ENCODE measurements at places on chromosomes 7 and 10. TPM values are rescaled to one million over a fixed set of nuclear protein-coding genes. Genes with fewer than 3 reads are reported as not detected.

The AKR1D1 gene
- 0.31 TPM for total RNA-seq

GRCh38 chr7:38318241-38318640 is 44.8 kb upstream of the TARP start:
- DNase-seq: no peak
- no peaks in the 10 kb centered on the region for H3K36me3 ChIP-seq
- H3K27me3 ChIP-seq: no peaks in the 10 kb centered on the region
- H3K27ac ChIP-seq: no peak overlapping the region
- 0 out of 2 replicates have a peak, but pooled peaks cover 4% of the 10 kb centered on the region for H3K4me1 ChIP-seq
- H3K4me3 ChIP-seq: no peak overlapping the region

- H3K27ac ChIP-seq: no peak overlapping the region
- H3K36me3 ChIP-seq: no peaks in the 10 kb centered on the region
- no peaks in the 10 kb centered on the region for H3K4me1 ChIP-seq
- DNase-seq: no peak
- H3K27me3 ChIP-seq: no peaks in the 10 kb centered on the region
These were observed 1.4 kb downstream of the RAB11FIP2 start for GRCh38 chr10:118045158-118045836.

DNA sequence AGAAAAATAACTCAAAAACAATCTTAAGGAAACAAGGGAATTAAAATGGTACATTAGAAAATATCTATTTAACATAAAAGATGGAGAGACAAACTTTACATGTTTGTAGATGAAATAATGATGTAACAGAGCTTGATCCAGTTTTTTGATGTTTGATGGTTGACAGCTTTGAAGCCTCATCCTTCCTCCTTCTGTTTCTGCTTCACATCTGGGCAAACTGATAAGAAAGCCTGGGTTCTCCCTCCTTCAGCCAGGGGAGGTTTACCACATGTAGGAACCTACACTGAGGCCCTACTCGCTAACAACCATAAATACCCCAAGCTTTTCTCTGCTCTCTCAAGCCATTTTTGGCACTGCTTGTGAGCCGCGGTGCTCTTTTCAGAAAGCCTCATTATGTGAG is 82.8 kb upstream of the ZNF32 start:
- no peak overlapping the region for H3K27ac ChIP-seq
- no peak overlapping the region for H3K4me3 ChIP-seq
- H3K27me3 ChIP-seq: no peaks in the 10 kb centered on the region
- no peak for DNase-seq

- H3K36me3 ChIP-seq: no peaks in the 10 kb centered on the region
- no peaks in the 10 kb centered on the region for H3K4me1 ChIP-seq
- H3K27ac ChIP-seq: no peak overlapping the region
- H3K4me3 ChIP-seq: peak overlapping the region; percentile 76
- DNase-seq: no peak
These were observed 84.1 kb downstream of the SNX10 start for GRCh38 chr7:26375726-26376174.
